ENCODE measurements at places on chromosomes 12 and 14.

GRCh38 chr14:66641861-66642635 lies 134.1 kb downstream of the GPHN start:
- no peak for DNase-seq

- DNase-seq, result no peak
Measured at GRCh38 chr12:92051441-92051840, 94.2 kb downstream of the BTG1 start.

DNA sequence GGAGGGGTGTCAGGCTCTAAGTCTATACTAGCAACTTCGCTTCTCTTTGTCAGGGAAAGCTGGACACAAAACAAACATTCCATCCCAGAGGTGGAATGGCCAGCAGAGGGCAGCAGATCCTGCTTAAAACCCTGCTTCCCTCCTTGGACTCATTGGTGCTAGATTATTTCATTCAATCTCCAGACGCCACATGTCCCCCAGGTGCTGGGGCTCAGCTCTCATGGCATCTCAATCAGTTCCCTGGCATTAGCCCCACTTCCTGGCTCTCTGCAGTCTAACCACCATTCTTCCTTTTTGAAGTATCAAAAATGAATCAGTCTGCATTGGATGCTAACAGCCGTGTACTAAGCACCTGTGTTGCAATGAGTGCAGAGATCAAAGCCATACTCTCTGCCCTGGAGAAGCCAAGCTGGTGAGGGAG lies 8.1 kb upstream of the PPP1R1A start:
- DNase-seq, result no peak

DNA sequence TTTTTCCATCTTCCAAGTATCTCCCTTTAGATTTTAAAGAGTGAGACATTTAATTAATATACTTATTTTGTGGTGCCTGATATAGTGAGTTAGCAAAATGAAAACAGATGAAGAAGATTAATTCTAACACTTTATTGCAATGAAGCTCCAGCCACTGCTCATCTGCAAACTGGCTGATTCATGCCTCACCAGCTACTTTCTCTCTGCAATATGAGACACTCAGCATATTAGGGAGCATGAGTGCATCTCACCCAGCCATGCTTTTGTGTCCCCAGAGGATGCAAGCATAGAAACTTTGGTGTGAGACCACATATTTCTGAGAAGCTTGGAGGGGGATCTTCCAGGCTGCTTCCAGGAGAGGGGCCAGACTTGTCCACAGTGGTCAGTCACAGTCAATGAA lies 148.6 kb downstream of the BMP4 start:
- DNase-seq, result no peak

DNA sequence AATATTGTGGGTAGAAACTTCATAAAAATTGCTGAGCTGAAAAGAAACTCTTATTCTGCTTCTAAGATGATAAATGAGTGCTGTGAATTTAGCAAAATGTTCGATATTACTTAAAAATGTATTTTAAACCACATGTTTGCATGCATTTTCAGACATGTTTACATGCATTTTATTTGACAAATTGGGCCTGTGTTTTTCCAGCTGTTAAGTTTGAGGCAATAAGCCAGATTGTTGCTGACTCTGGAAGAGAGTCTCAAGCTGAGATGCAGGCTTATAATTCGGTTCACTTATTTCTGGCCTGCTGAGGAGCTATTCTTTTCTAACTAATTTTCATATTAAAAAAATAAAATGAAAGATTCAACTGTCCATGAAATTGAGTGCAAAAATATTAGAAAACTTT lies 110.1 kb downstream of the SYNE2 start:
- DNase-seq, result no peak

- no peak for DNase-seq
Measured at GRCh38 chr14:65482757-65483438, 70.4 kb downstream of the FUT8 start.

DNA sequence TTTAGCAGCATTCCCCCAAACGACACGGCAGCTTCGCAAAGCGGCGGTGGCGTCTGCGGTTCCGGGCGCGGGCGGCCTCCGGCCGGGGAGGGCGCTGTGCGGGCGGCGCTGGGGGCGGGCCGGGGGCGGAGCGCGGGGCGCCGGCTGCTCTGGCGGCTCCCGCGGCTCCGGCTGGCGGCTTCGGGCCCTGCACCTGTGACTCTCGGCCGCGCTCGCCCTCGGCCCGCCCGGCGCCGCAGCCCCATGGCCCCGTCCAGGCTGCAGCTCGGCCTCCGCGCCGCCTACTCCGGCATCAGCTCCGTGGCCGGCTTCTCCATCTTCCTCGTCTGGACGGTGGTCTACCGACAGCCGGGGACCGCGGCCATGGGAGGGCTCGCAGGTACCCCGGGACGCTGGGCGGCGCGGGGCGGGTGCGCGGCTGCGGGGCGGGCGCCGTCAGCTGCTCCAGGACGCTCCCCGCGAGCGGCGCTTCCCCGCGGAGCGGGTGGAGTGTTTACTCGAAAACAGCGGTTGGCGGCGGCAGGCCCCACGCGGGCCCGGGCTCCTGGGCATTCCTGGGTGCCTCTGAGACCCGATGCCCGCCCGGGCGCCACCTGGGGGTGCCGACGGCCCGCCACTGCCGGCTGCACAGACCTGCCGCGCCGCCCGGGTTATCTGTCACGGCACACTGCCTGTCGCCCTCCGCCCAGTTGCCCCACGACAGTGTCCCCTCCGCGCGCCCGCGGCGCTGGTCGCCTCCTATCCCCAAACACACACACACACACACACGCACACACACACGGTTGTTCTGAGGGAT lies at the start of gene SLC48A1:
Gene SLC48A1, plus strand, starts transcription at position 177 of the 796 bp plus-strand sequence. Its CDS starts 67 bp downstream, at position 244.
- DNase-seq, result no peak

- no peak for DNase-seq
Measured at GRCh38 chr12:58425481-58426392, 484.4 kb downstream of the ATP23 start.

- no peak for DNase-seq
Measured at GRCh38 chr12:45727980-45728629, 1.4 kb upstream of the ARID2 start.

DNA sequence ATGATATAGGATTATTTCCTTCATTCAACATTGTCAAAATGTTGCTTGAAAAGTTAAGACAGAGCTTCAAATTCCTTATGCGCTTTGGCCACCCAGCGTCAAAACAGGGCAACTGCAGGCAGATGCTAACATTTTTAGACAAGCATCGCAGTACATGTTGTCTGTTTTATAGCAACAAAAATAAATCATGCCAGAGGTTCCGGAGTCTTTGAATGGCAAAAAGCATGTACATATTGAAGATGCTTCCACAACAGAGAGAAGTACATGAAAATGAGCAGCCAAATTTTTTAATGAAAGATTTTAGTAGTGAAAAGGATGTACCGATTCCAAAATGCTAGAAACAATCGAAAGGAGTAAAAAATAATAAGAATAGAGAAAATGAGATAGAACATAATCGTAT lies 49.8 kb upstream of the USP15 start:
- no peak for DNase-seq

- no peak for DNase-seq
Measured at GRCh38 chr14:56798447-56799342, 11.6 kb downstream of the OTX2 start.

DNA sequence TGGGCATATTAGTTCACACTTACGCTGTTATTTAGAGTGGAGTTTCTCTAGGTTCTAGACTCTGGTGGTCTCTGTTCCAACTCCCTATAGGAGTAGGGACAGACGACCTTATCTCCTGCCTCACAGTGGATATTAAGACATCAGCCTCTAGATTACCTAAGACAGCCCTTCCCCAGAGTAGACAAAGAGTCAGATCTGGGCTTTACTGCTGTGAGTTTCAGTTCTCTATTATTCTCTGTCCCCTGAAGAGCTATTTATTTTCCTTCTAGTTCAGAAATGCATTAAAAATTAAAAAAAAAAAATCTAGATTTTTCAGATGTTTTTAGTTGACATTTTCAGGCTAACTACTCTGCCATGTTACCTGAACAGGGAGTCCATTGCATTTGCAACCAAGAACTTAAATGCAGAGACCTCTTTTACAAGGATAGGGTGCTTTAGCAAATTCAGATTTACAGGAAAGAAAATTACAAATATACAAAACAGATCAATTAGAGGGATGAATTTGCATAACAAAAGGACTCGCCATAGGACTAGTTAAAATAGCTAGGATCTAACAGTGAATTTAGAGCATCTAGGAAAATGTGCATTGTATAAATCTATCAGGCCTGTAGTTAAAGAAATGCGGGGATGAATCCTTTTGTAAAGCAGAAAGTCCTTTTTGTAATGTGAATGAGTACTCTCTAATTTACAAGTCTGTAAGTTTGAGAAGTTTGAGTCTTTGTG lies 381.4 kb downstream of the APAF1 start:
- no peak for DNase-seq

- no peak for DNase-seq
Measured at GRCh38 chr12:1201030-1201429, 210.0 kb downstream of the ERC1 start.

- no peak for DNase-seq
Measured at GRCh38 chr12:58487255-58487654, 433.0 kb downstream of the LRIG3 start.

DNA sequence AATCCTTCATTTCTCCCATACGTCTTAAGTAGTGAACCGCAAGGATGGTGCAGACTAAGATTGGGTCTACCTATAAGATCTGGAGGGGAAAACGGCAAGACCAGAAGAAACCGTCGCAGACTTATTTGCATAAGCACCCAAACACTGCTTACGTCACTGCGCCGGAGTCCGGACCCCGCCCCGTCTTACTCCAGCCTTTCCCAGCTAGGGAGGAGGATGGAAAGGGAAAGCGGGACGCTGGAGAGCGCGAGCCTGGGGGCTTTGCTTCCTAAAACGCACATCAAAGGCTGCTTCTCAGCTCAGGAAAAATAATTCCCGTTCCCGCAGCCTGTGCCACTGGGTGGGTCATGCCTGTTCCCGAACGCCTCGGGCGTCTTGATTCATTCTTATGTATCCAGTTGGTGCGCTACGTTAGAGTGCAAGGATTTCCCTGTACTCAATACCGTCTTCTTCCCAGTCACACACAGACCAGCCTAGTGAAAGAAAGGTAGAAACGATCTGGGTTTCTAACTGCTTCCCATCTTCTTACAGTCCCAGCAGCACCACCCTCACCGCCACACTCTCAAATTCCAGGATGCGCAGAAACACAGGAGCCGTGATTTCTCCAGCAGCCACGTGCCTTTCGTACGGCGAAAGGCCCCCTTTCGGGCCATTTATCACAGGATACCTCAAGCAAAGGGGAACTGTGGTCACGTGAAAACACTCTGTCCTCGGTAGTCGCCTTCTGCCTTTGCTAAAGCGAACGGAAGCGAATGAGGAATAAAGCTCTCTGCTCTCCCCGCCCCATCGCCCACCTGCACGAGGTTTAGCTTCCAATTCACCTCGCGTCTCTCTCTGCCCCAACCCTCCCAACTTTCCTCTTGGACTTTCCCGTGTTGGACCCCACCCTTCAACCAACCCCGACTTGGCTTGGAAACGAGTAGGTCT lies 1.1 kb downstream of the SLC6A15 start:
- no peak for DNase-seq

DNA sequence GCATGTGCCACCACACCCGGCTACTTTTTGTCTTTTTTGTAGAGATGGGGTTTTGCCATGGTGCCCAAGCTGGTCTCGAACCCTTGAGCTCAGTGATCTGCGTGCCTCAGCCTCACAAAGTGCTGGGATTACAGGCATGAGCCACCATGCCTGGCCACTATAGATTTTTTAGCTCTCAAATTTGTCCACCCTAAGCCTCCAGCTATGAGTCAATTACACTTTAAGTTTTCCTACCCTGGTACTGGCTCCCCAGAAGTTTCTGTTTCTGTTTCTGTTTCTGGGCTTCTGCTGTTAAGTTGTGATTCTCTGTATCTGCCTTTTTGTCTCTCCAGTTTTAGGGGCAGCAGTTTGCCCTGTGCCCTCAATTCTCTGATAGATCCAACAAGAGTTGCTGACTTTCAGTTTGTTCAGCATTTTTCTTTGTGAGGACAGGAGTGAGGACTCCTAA lies 4.4 kb upstream of the TINF2 start:
- no peak for DNase-seq

GRCh38 chr12:23504043-23504442 lies 445.4 kb downstream of the SOX5 start:
- DNase-seq, result no peak

DNA sequence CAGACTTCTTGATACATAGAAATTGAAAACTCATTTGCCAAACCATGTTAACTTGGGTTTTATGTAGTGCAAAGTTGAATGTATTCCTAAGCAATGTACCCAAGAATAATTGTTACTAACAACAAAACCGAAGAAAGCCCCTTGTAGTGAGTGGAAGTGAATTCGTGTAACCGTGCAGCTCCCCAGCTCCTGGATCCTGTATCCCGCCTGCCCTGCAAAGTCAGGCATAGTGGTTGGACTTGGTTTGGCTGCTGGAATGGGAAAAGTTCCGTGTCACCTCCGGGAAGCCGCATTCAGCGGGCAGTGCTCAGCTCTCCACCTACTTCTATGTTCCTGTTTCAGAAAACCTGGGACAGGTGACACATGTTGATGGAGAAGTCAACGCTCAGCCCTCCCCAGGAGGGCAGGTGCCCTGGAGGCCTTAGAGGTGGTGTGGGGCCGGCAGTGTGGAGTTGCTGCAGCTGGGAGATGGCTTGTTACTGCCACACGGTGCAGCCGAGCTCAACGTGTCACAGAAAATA lies 29.2 kb upstream of the C14orf180 start:
- DNase-seq, result no peak

DNA sequence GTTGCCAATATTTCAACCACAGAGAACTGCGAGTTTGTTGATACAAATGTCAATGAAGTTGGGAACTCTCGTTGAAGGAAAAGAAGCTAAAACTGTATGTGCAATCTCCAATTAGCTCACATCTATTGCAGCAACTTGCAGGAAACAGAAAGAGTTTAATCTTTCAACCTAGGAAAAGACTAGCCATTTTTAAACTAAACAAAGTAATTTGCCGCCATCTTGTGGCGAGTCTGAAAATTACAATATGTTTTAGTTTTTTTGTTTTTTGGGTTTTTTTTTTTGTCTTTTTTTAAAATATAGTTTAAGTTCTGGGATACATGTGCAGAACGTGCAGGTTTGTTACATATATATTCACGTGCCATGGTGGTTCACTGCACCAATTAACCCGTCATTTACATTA lies 131.2 kb upstream of the FOXG1 start:
- DNase-seq, result peak; percentile 7

- no peak for DNase-seq
Measured at GRCh38 chr12:15851045-15851620, 31.1 kb upstream of the STRAP start.

DNA sequence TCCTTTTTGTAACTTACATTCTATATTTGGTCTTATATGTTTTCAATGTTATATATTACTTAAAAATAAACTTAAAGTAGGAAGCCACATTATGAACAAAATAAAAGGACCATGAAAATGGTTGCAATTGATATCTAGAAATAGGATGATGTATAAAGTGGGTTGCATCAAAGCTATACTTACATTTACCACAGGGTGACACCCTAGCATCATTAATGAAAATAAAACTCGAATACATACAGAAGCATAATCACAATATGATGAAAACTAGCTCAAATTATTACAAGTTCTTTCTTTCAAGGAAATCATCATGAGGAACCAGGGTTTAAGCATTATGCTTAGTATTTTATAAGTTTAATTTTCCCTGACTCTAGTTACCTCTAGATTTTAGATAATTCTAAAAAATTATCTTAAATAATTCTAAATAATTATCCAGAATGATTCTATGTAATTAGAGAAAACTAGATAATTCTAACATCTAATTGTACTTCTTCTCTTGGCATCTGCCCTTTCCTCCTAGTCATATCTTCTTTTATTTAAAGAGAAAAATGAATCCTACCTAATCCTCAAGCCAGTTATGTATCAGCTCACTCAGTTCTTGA lies 31.2 kb downstream of the TAS2R7 start:
- no peak for DNase-seq
